A549 treated with CORT108297 at 1 μM for 4 hours (cell line): ENCODE measurements at places on chromosomes 11 and 22. TPM values are rescaled to one million over a fixed set of nuclear protein-coding genes. Genes with fewer than 3 reads are reported as not detected.

Gene NLRP6
- not detected in 5 replicates for total RNA-seq

Gene MFRP
- total RNA-seq: not detected in 5 replicates

Gene GGTLC3
- total RNA-seq: not detected in 5 replicates

Gene RFPL3
- total RNA-seq: not detected in 5 replicates

Gene CHRNA10
- total RNA-seq: 0.78 to 2.1 TPM (median 0.93 TPM) in 5 replicates

Gene MS4A15
- total RNA-seq: not detected in 5 replicates

Gene PHOX2A
- total RNA-seq: not detected in 5 replicates

Gene LARGE2
- 1.2 to 3.6 TPM (median 2.4 TPM) in 5 replicates for total RNA-seq

Gene API5
- total RNA-seq: 60.8 to 89.6 TPM (median 71.6 TPM) in 5 replicates

Gene RAG2
- not detected in 5 replicates for total RNA-seq

Gene SPON1
- 0.08 TPM in 1 of 5 replicates, not detected in the others for total RNA-seq

Gene BRD1
- total RNA-seq: 12.5 to 16.3 TPM (median 14.9 TPM) in 5 replicates

Gene PANX3
- total RNA-seq: not detected in 5 replicates
